Activated CD8-positive, alpha-beta T cell treated with anti-CD3 and anti-CD28 coated beads, Interleukin-2, amount 10 ng/mL, durations not matched to agents 7 days and 5 days (primary cell): ENCODE measurements at places on chromosomes 12 and 14. TPM values are rescaled to one million over a fixed set of nuclear protein-coding genes. Genes with fewer than 3 reads are reported as not detected.

KCNC2 gene
- total RNA-seq: not detected

FSCB gene
- total RNA-seq: not detected

KCNH5 gene
- total RNA-seq: not detected

OVCH1 gene
- not detected for total RNA-seq

TTC5 gene
- 22.0 TPM for total RNA-seq

GRCh38 chr12:58269476-58269875, 328.1 kb downstream of the ATP23 start:
- no peak overlapping the region for H3K27ac ChIP-seq
- no peaks in the 10 kb centered on the region for H3K4me1 ChIP-seq
- no peaks in the 10 kb centered on the region for H3K27me3 ChIP-seq

GRCh38 chr12:89662623-89663022, 46.0 kb downstream of the ATP2B1 start:
- no peak for DNase-seq
- peaks cover 11% of the 10 kb centered on the region for H3K36me3 ChIP-seq
- H3K4me3 ChIP-seq: no peak overlapping the region

- H3K27ac ChIP-seq: no peak overlapping the region
- no peaks in the 10 kb centered on the region for H3K36me3 ChIP-seq
- peak overlapping the region; percentile 61 for H3K4me3 ChIP-seq
- peak; percentile 65 for DNase-seq
- H3K27me3 ChIP-seq: peaks cover 45% of the 10 kb centered on the region
These were observed 202.8 kb downstream of the TTC8 start for GRCh38 chr14:89027097-89027740.

DNA sequence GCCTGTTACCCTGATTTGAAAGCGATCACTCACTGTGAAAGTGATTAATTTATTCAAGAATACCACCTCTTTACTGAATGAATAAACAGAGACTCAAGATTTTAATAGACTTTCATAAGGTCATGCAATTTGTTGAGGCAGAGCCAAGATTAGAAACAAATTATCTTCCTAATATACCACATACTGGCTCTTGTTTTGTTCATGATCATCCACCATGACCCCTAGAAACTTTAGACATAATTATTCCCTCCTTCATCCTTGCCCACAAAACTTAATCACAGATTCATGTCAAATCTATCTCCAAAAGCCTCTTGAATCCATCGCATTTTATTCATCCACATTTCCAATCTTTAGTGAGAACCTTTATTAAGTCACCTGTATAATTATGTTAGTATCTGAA, 152.3 kb downstream of the ATXN7L3B start:
- no peaks in the 10 kb centered on the region for H3K4me1 ChIP-seq
- H3K36me3 ChIP-seq: no peaks in the 10 kb centered on the region
- no peaks in the 10 kb centered on the region for H3K27me3 ChIP-seq
- H3K27ac ChIP-seq: no peak overlapping the region
- DNase-seq: no peak

GRCh38 chr14:54172562-54172961, 215.9 kb upstream of the BMP4 start:
- H3K4me1 ChIP-seq: peaks cover 9% of the 10 kb centered on the region
- H3K27ac ChIP-seq: no peak overlapping the region
- H3K27me3 ChIP-seq: peaks cover 32% of the 10 kb centered on the region
- no peak for DNase-seq
- no peak overlapping the region for H3K4me3 ChIP-seq

- H3K27ac ChIP-seq: no peak overlapping the region
- H3K4me3 ChIP-seq: no peak overlapping the region
- H3K36me3 ChIP-seq: peaks cover 4% of the 10 kb centered on the region
- H3K27me3 ChIP-seq: no peaks in the 10 kb centered on the region
- H3K4me1 ChIP-seq: peaks cover 20% of the 10 kb centered on the region
These were observed 9.9 kb downstream of the BCL7A start for GRCh38 chr12:122031342-122032216.

DNA sequence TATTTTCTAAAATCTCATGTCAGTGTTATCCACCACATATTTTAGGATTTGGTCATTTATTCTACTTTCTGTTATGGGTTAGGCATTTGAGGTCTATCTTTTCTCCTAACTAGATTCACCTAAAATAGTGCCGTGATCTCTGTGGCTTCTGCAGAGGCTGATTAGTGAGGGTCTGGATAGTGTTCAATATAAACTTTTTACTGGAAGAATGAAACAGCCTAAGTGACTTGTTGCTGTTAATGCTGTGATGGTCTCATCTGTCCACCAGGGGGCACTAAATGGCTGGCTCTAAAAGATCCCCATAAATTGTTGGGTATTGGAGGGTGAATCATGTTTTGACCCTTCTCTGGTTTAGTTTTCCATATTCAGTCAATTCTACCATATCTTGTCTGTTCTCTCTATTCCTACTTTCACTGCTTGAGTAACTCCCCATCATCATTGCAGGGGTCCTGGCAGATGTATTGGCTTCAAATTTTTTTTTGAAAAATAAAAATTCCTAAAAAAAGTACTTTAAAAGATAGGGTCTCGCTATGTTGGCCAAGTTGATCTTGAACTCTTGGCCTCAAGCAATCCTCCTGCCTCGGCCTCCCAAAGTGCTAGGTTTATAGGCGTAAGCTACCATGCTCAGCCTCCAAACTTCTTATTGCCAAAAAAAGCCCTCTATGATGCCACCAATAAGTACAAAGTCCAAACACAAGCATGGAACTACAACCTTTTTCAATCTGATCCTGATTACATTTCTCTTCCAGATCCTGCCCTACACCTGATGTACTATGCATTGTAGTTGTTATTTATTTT, 6.9 kb downstream of the PABPN1 start:
- H3K27me3 ChIP-seq: no peaks in the 10 kb centered on the region
- no peak overlapping the region for H3K4me3 ChIP-seq
- peak; percentile 79 for DNase-seq
- H3K27ac ChIP-seq: no peak overlapping the region
- peaks cover 29% of the 10 kb centered on the region for H3K36me3 ChIP-seq

- no peaks in the 10 kb centered on the region for H3K27me3 ChIP-seq
These were observed 58.2 kb downstream of the TBC1D30 start for GRCh38 chr12:64882687-64883086.

GRCh38 chr14:96191841-96192462, 12.7 kb upstream of the BDKRB2 start:
- H3K27ac ChIP-seq: no peak overlapping the region

DNA sequence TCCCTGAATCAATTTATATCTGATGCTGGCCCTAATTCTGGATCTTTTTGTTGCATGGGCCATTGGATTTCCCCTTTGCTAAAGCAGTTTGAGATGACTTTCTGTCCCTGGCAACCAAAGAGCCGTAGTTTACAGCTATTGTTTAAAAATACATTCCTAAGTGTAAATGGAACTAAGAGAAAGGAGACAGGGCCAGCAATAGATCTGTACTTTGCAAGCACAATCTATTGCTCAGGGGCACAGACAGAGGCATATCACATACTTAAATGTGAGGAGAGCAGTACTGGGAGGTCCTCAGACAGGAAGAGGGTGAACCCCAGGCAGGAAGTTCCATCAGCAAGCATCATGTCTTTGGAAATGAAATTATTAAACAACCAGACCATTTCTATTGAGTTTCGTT, 126.6 kb downstream of the ZFP36L1 start:
- H3K4me1 ChIP-seq: peaks cover 23% of the 10 kb centered on the region
- no peak overlapping the region for H3K27ac ChIP-seq
- H3K27me3 ChIP-seq: no peaks in the 10 kb centered on the region
- no peaks in the 10 kb centered on the region for H3K36me3 ChIP-seq
- no peak for DNase-seq

- DNase-seq: no peak
- peaks cover 6% of the 10 kb centered on the region for H3K36me3 ChIP-seq
- no peak overlapping the region for H3K4me3 ChIP-seq
- peaks cover 48% of the 10 kb centered on the region for H3K4me1 ChIP-seq
These were observed 1.6 kb upstream of the MED21 start for GRCh38 chr12:27020761-27021160.

GRCh38 chr14:21215879-21216251, 53.4 kb downstream of the HNRNPC start:
- H3K4me1 ChIP-seq: peaks cover 51% of the 10 kb centered on the region
- DNase-seq: no peak
- peak overlapping the region; percentile 39 for H3K27ac ChIP-seq
- H3K4me3 ChIP-seq: peak overlapping the region; percentile 10

- peak overlapping the region; percentile 88 for H3K27ac ChIP-seq
- H3K4me3 ChIP-seq: peak overlapping the region; percentile 61
- H3K36me3 ChIP-seq: peaks cover 9% of the 10 kb centered on the region
- no peaks in the 10 kb centered on the region for H3K27me3 ChIP-seq
- peak; percentile 78 for DNase-seq
These were observed 106.7 kb upstream of the SFSWAP start for GRCh38 chr12:131603939-131604795.

GRCh38 chr14:104294628-104294982, 156.2 kb downstream of the KIF26A start:
- no peaks in the 10 kb centered on the region for H3K27me3 ChIP-seq
- H3K4me1 ChIP-seq: no peaks in the 10 kb centered on the region
- no peak overlapping the region for H3K27ac ChIP-seq
- no peak overlapping the region for H3K4me3 ChIP-seq
- no peak for DNase-seq

DNA sequence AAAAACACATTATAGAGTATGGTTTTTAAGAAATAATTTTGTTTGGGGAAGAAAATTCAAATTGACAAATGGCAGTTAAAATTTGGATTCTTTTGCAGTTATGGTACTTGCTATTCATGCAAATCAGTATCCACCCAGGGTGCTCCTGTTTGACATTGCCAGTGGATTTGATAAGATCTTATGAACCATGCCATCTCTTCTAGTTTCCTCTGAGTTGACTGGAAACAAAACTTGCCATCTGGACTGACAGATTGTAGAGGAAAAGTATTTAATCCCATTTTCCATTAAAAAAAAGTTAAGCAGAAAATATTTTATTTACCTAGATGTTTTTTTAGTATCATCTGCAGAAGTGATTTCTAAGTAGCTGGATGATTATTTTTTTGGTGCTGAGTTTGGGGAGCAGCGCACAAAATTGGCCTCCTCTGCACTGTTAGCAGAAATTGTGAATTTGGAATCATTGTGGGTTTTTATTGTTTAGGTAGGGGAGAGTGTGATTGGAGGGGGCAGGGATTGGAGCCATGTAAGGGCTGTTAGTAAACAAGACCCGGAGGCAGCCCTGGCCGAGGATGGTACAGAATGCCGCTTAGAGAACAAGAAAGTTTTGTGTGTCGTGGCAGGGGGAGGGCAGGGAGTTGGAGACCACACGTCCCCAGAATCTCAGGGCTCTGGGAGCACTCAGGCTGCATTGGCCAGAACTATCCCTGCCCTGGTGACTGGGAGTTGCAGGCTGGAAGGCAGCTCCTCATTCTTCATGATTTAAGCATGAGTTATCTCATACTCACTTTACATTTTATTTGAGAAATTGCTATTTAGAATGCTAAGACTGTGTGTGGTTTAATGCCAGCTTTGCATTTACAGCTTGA, 56.6 kb downstream of the WDR20 start:
- peaks cover 46% of the 10 kb centered on the region for H3K36me3 ChIP-seq
- H3K27ac ChIP-seq: no peak overlapping the region
- DNase-seq: no peak
- H3K4me3 ChIP-seq: no peak overlapping the region
- peaks cover 46% of the 10 kb centered on the region for H3K4me1 ChIP-seq

GRCh38 chr12:11765817-11766794, 116.6 kb downstream of the ETV6 start:
- H3K36me3 ChIP-seq: peaks cover 19% of the 10 kb centered on the region
- H3K27me3 ChIP-seq: no peaks in the 10 kb centered on the region
- H3K4me3 ChIP-seq: peak overlapping the region; percentile 39
- H3K4me1 ChIP-seq: peaks cover 62% of the 10 kb centered on the region

DNA sequence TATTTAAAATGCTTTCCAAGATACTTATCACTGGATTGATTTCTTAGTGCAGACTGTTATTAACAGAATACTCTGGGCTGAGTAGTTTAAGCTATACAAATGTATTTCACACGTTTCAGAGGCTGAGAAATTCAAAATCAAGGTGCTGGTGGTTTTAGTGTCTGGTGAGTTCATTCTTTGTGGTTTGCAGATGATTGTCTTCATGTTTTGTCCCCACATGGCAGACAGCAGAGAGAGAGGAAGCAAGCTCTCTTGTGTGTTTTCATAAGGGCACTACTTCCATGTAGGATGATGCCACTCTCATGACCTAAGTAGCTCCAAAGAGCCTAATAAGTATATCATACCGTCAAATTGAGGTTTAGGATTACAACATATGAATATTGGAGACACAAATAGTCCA, 1348.9 kb upstream of the FLRT2 start:
- no peaks in the 10 kb centered on the region for H3K4me1 ChIP-seq
- no peak for DNase-seq
- no peaks in the 10 kb centered on the region for H3K27me3 ChIP-seq
- no peak overlapping the region for H3K4me3 ChIP-seq
- no peak overlapping the region for H3K27ac ChIP-seq

DNA sequence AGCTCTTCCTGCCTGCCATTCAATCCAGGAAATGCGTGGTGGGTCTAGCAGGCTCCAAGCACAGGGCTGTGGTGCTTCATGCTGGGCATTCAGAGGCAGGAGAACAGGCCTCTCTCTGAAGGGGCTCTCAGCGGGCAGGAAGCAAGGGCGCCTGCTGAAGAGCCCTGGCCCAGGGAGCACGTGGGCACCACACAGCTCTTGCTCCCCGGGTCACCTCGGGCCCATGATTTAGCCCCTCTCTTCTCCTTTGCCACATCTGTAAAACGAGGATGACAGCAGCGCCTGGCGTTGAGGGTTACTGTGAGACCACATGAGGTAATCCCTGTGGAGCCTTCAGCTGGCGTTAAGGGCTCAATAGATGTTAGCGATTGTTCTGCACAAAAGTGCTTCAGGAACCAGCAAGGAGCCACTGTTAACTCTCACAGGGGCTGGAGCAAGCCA, 37.6 kb upstream of the SPTLC2 start:
- DNase-seq: no peak
- peaks cover 18% of the 10 kb centered on the region for H3K4me1 ChIP-seq
- no peaks in the 10 kb centered on the region for H3K27me3 ChIP-seq

DNA sequence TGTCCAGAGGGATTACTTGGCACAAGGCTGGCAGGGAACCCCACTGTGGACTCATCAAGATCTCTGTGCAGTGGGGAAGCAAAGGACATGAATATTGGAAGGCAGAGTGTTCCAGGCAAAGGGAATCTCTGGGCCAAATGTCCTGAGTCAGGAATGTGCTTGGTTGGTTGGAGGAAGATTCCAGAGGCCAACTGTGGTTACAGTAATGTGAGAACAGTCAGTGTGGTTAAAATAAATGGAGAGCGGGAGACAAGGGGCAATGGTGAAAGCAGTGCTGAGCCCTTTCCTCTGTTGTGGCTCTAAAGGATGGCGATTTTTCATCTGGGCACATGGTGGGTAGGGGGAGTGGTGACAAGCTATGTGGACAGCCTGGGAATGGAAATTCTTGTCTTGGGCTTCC, 948.2 kb downstream of the BCL11B start:
- H3K27ac ChIP-seq: no peak overlapping the region
- peaks cover 4% of the 10 kb centered on the region for H3K4me1 ChIP-seq
- H3K27me3 ChIP-seq: no peaks in the 10 kb centered on the region
- H3K4me3 ChIP-seq: no peak overlapping the region
- H3K36me3 ChIP-seq: peaks cover 2% of the 10 kb centered on the region

- no peaks in the 10 kb centered on the region for H3K27me3 ChIP-seq
- no peak overlapping the region for H3K4me3 ChIP-seq
- DNase-seq: no peak
- no peaks in the 10 kb centered on the region for H3K4me1 ChIP-seq
- no peak overlapping the region for H3K27ac ChIP-seq
These were observed 161.3 kb downstream of the KITLG start for GRCh38 chr12:88418856-88419497.
